ENCODE measurements at places on chromosomes 6 and 20. TPM values are rescaled to one million over a fixed set of nuclear protein-coding genes. Genes with fewer than 3 reads are reported as not detected.
A peak's percentile ranks its signal among the peaks of the same experiment; 100 is the strongest.

- H3K4me1 ChIP-seq, result peaks cover 9% of the 10 kb centered on the region
- no peak overlapping the region for H3K27ac ChIP-seq
- H3K27me3 ChIP-seq, result no peaks in the 10 kb centered on the region
- no peak overlapping the region for H3K4me3 ChIP-seq
Measured at GRCh38 chr20:1897541-1897940, 2.3 kb downstream of the SIRPA start.

DNA sequence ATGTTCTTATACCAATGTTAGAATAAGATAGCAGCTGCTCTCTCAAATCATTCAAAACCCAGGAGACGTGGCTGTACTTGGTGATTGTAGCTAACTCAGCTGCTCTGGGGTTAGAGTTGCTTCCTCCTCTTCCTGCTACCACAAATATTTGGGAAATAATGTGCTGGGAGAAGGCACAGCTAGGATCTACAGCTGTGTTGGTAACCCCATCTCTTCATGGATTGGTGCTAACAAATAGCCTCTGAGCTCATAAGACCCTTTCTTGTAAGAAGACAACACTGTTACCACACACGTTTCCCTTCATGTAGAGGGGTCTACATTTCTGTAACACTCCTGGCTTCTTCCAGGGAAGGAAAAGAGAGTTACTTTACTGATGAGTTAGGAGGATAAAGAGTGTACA, 911.0 kb upstream of the CITED2 start:
- no peaks in the 10 kb centered on the region for H3K36me3 ChIP-seq
- no peaks in the 10 kb centered on the region for H3K27me3 ChIP-seq
- H3K4me3 ChIP-seq, result no peak overlapping the region
- no peaks in the 10 kb centered on the region for H3K4me1 ChIP-seq
- DNase-seq, result no peak

DNA sequence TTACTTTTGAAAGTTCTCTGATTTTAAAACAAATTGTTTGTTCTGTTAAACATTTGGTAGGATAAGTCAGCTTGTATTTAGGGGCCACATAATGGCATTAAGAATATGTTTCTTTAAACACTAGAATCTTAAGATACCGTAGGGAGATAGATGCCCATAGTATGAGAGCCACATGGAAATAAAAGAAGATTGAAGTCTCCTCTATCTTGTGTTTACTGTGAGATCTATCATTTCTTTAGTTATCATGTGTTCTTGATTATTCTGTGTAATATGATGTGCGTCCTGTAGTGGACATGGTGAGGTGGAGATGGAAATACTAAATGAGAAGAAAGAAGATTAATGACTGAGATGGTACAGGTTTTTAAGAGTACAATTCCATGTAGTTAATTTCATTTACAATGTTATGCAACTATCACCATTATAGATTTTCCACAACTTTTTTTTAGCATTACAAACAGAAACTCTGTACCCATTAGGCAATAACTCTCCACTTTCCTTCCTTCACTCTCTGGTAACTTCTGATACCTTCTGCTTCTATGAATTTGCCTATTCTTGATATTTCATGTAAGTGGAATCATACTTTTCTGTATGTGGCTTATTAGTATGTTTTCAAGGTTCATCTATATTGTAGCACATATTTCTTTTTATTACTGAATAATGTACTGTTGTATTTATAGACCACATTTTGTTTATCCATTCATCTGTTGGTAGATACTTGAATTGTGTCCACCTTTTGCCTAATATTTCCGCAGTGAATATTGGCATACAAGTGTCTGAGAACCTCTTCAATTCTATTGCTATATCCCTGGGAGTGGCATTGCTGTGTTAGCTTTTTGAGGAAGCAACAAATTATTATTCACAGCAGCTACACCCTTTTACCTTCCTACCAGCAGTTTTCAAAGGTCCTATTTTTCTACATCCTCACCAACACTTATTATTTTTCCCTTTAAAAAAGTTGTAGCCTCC, 11.5 kb downstream of the RNF146 start:
- no peak for DNase-seq
- no peaks in the 10 kb centered on the region for H3K27me3 ChIP-seq
- H3K27ac ChIP-seq, result no peak overlapping the region
- no peaks in the 10 kb centered on the region for H3K4me1 ChIP-seq
- peaks cover 21% of the 10 kb centered on the region for H3K36me3 ChIP-seq

DNA sequence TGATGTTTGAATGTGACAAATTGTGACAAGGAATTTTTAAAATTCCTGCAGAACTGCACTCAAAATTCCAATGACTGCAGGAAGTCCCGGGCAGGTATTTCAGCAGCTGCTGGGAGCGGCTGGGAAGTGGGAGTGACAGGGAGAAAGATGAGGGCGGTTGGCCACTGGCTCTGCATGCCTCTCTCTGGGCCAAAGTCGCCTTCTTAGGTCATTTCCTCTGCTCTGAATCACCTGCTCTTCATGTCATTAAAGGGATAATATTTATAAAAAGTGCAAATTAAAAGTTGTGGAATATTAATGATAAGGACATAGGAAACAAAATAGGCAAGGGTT, 43.9 kb downstream of the RAMACL start:
- DNase-seq, result no peak
- H3K27ac ChIP-seq, result no peak overlapping the region
- peaks cover 22% of the 10 kb centered on the region for H3K4me1 ChIP-seq
- no peak overlapping the region for H3K4me3 ChIP-seq

DNA sequence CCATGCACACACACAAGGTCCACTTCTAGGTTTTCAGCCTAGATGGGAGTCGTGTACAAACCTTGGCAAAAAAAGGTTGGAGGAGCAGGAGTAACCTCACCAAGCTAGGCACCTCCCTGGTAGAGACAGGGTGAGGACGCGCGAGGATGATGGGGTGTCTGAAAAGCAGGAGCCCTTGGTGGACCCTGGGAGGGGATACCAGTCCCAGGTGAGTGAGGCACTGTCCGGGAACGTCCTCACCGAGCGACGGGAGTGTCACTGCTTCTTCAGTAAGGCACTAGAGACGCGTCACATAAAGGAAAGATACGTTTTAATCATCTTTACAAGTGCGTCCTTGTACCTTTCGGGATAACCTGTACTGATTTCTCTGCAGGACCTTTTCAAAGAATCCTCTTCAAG, 29.4 kb upstream of the ZBP1 start:
- DNase-seq, result peak; percentile 40
- peaks cover 11% of the 10 kb centered on the region for H3K36me3 ChIP-seq
- 0 out of 2 replicates have a peak, but pooled peaks cover 3% of the 10 kb centered on the region for H3K4me1 ChIP-seq
- H3K27me3 ChIP-seq, result no peaks in the 10 kb centered on the region
- no peak overlapping the region for H3K27ac ChIP-seq

GRCh38 chr20:24953621-24954133, 4.6 kb downstream of the CST7 start:
- peak; percentile 35 for DNase-seq
- H3K4me1 ChIP-seq, result no peaks in the 10 kb centered on the region
- no peak overlapping the region for H3K4me3 ChIP-seq
- peaks cover 2% of the 10 kb centered on the region for H3K36me3 ChIP-seq
- H3K27me3 ChIP-seq, result no peaks in the 10 kb centered on the region
- no peak overlapping the region for H3K27ac ChIP-seq

- DNase-seq, result no peak
- H3K27ac ChIP-seq, result no peak overlapping the region
- H3K4me3 ChIP-seq, result no peak overlapping the region
- 0 out of 2 replicates have a peak, but pooled peaks cover 3% of the 10 kb centered on the region for H3K4me1 ChIP-seq
Measured at GRCh38 chr20:57468523-57469417, 56.2 kb downstream of the CTCFL start.

DNA sequence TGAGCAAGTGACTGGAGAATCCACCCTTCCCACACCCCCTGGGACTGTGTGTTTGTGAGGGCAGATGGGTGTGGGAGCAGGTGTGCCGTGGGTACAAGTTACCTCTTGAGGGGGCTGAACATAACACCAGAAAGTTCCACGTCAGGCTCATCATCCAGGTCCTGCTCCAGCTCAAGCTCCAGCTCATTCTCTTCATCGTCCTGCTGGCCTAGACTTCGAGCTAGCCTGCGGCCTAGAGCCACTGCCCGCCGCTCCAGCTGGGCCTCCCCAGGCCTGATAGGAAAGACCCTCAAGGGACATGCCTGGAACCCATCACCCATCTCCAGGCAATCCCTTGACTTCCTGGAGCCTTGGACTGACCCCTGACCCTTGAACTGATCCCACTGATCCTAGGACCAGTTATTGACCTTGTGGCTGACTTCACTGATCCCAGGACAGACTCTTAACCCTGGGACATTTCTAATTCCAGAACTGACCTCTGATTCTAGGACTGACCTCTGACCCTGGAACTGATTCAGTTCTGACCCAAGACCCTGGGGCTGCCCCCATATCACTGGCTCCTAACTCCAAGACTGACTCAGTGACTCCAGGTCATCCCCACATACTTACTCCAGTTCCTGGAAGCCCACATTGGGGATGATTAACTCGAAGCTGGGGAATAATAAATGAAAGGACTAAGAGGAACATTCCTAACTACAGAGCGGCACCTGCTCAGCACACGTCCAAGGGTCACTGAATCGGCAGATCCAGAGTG, 11.8 kb upstream of the SPAG4 start:
- no peak for DNase-seq
- no peak overlapping the region for H3K4me3 ChIP-seq
- H3K27ac ChIP-seq, result no peak overlapping the region
- no peaks in the 10 kb centered on the region for H3K36me3 ChIP-seq
- H3K27me3 ChIP-seq, result peaks cover 25% of the 10 kb centered on the region

GRCh38 chr6:143236151-143236798, 175.6 kb downstream of the AIG1 start:
- no peak overlapping the region for H3K27ac ChIP-seq
- H3K36me3 ChIP-seq, result no peaks in the 10 kb centered on the region
- no peaks in the 10 kb centered on the region for H3K27me3 ChIP-seq
- DNase-seq, result no peak
- no peak overlapping the region for H3K4me3 ChIP-seq

DNA sequence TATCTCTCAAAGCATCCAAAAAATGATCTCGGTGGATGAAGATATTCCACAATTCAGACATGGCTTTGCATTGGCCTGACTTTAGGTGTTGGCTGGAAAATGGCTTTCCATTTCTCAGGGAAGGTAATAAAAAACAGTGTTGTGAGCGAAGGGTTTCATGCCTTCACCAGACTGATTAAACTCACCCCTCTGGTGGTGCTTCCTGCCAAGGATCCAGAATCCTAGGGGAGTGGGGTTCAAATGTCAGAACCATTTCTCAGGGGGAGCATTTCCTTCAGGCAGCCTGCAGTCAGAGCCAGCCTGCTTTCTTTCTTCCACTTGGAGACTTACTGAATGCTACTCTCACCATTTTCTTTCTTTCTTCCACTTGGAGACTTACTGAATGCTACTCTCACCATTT, 45.7 kb upstream of the SMIM28 start:
- H3K36me3 ChIP-seq, result no peaks in the 10 kb centered on the region
- no peak for DNase-seq
- no peaks in the 10 kb centered on the region for H3K4me1 ChIP-seq
- no peak overlapping the region for H3K4me3 ChIP-seq
- H3K27me3 ChIP-seq, result no peaks in the 10 kb centered on the region

DNA sequence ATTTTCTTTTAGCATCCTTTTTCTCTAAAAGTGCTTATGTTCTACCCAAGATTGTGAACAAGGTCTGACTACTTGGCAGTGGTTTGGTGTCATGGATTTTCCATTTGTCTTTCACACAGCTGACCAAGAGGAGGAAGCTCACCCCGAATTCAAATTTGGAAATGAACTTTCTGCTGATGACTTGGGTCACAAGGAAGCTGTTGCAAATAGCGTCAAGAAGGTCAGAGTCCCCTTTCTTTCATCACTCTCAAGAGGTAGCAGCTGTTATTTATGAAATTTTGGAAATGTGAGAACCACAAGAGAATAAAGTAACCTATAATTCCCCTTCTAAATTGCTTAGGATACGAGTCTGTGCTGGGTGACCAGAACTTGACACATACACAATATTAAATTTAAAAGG, 113.0 kb upstream of the LAMP5 start:
- peaks cover 10% of the 10 kb centered on the region for H3K36me3 ChIP-seq
- H3K4me1 ChIP-seq, result peaks cover 9% of the 10 kb centered on the region
- 0 out of 2 replicates have a peak, but pooled peaks cover 2% of the 10 kb centered on the region for H3K27me3 ChIP-seq

- H3K4me1 ChIP-seq, result peaks cover 26% of the 10 kb centered on the region
- H3K27ac ChIP-seq, result no peak within 1 kb of the TSS
- no peak for DNase-seq
Measured at GRCh38 chr6:167826896-167827582, at the start of gene AFDN. TSS of gene AFDN (plus strand) at chr6:167826911. CDS start at chr6:167827133, 222 bp downstream.

DNA sequence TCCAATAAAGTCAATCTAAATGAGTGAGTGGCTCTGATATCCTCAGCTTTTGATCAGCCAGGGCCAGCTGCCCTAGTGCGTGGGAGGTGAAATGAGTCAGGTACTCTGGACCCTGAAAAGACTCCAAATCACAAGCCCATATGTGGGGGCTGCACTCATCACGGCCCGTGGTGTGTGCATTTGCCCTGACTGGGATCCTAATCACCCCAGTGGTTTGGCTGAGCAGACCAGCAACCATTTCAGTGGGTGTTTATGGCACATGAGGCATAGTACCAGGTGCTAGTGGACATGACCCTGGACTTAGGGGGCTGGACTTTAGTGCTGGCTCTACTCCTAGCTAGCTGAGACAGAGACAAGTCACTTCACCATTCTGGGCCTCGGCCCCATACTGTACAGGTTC, 39.4 kb downstream of the SCML4 start:
- H3K4me3 ChIP-seq, result no peak overlapping the region
- no peaks in the 10 kb centered on the region for H3K36me3 ChIP-seq
- H3K27me3 ChIP-seq, result no peaks in the 10 kb centered on the region
- no peaks in the 10 kb centered on the region for H3K4me1 ChIP-seq

DNA sequence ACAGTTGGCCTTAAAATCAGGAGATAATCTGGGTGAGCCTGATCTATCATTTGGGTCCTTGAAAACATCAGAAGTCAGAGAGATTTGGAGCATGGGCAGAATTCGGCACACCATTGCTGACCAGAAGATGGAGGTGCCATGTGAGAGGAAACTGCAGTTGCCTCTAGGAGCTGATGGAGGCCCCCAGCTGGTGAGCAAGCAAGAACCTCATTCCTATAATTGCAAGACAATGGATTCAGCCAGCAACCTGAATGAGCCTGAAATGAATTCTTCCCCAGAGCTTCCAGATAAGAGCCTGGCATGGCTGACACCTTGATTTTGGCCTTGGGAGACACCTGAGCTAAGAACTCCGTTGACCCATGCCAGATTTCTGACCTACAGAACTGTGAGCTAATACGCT, 76.3 kb upstream of the FYN start:
- no peak for DNase-seq
- no peak overlapping the region for H3K4me3 ChIP-seq
- H3K27me3 ChIP-seq, result no peaks in the 10 kb centered on the region
- H3K27ac ChIP-seq, result no peak overlapping the region
- H3K36me3 ChIP-seq, result no peaks in the 10 kb centered on the region

Gene RSPH4A
- total RNA-seq, result 0.05 TPM

GRCh38 chr20:63962426-63963347, 6.5 kb upstream of the UCKL1 start:
- no peaks in the 10 kb centered on the region for H3K27me3 ChIP-seq
- H3K27ac ChIP-seq, result no peak overlapping the region
- no peaks in the 10 kb centered on the region for H3K4me1 ChIP-seq
- DNase-seq, result no peak
- no peak overlapping the region for H3K4me3 ChIP-seq

Gene SEMG1
- total RNA-seq, result not detected

Gene HLA-DQA1
- total RNA-seq, result not detected

Gene ATP9A
- total RNA-seq, result 3.2 TPM

Gene PDE7B
- not detected for total RNA-seq

GRCh38 chr6:163490826-163491577, 76.5 kb downstream of the QKI start:
- no peak for DNase-seq
- H3K4me1 ChIP-seq, result peaks cover 20% of the 10 kb centered on the region
- no peaks in the 10 kb centered on the region for H3K36me3 ChIP-seq
- H3K4me3 ChIP-seq, result no peak overlapping the region
- H3K27me3 ChIP-seq, result no peaks in the 10 kb centered on the region
- H3K27ac ChIP-seq, result no peak overlapping the region

GRCh38 chr6:56364827-56365339, 117.5 kb upstream of the COL21A1 start:
- no peak for DNase-seq
- 0 out of 2 replicates have a peak, but pooled peaks cover 5% of the 10 kb centered on the region for H3K4me1 ChIP-seq
- H3K27me3 ChIP-seq, result no peaks in the 10 kb centered on the region

Gene TRIM15
- total RNA-seq, result not detected

All from SJSA1 (cell line).